ENCODE measurements at places on chromosomes 3 and 15. TPM values are rescaled to one million over a fixed set of nuclear protein-coding genes. Genes with fewer than 3 reads are reported as not detected.

DNA sequence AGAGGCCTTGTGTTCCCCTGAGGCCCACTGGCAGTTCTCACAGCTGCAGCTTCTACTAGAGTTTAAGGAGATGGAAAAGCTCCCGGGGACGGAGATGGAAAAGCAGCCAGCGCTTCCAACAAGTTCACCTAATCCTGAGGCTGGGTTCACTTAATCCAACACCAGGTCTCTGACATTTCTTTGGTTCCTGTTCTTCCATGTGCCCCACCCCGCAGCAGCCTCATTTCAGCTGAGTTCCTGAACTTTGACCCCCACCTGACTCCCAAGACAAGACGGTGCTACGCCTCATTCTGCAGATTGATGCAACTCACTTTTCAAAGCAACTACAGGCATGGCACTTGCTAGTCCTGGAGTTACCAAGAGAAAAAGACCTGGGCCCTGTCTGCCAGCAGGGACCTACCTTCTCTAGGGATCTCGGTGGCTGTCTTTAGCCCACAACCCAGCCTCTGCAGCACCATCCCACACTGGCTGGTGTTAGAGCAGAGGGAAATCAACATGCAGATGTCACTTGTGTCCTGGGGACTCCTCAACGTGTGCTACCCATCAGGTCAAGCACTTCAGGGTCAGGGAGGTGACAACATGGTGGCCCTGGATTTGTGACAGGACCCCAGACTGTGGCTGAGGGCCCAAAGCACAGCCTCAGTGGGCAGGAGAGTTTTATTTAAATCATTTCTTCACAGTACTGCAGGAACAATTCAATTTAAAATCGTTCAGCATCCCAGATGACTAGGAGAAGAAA is 406.1 kb downstream of the VPS13C start:
- no peak for DNase-seq

DNA sequence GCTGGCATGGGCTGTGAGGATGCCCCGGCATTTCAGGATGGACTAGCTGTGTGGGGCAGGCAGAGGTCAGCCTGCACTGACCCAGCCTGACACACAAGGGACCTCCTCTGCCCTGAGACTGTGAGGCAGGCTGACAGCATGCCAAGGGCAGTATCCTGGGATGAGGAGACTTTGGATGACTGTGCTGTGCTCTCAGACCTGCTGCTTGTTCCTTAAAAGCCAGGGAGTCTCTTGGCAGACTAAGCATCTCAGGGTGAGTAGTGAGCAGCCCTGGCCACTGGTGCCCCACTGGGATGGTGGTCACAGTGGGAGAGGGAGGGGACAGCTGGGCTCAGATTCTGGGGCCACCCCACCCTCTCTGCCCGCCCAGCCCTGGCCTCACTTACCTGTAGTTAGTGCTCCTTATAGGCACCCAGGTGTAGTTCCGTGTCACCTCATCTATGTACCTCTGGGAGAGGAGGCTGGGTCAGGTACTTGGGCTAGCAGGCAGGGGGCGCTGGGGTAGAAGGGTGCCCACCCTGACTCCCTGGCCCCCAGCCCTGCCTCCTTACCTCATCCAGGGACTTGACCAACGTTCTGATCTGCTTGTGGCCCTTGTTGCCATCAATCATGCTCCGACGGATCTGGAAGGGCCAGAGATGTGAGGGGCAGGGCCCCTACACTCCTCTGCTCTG is 16.1 kb upstream of the TMEM115 start:
- no peak for DNase-seq

Gene PLA2G4F
- not detected for total RNA-seq

GRCh38 chr3:183687705-183688104 is 9.9 kb upstream of the YEATS2 start:
- DNase-seq: no peak

Gene TMEM207
- not detected for total RNA-seq

Gene IQCH
- total RNA-seq: 2.6 TPM

DNA sequence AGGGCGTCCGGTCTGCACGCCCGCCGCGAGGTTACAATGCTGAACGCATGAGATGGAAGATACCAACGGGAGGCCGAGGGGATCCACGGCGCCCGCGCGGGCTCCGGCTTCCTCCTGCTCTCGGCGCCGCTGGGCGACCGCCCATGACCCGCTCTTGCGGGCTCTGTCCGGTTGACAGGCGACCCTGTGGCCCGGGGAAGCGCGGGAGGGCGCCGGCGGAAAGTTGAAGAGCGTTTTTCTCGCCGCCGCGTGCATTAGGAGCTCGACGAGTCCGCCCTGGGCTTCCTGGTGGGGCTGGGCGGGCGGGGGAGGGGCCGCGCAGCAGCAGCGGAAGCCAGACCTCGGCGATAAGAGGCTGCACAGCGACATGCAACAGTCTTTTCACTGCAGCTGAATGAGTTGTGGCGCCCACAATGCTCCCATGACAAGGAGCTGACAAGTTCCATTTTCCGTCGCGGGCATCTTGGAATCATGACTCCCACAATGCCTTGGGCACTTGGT is at the start of gene MBNL1:
Gene MBNL1 (plus strand): TSS at position 375 of the 501 bp plus-strand sequence. CDS start 31,265 bp downstream, outside the sequence.
- DNase-seq: peak; percentile 81

DNA sequence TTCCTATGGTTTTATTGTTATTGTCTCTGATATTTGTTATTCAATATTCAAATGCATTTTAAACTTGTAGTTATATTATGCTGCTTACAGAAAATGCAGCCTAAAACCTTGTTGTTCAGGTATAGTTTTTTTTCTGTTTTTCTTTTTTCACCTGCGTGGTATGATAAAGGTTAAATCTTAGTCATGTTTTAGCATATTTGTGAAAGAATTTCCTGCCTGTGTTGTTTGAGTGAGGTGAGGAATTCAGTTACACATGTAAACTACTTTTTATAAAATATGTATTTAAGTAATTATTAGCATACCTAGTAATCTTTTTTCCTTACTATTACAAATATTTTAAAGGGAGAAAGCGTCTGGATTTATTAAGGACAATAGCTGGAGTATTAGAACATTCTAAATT is 90.0 kb upstream of the NAALADL2 start:
- DNase-seq: no peak

GRCh38 chr3:195762611-195763010 is 41.8 kb downstream of the MUC20 start:
- no peak for DNase-seq

- DNase-seq: peak; percentile 73
Observed at GRCh38 chr3:56764904-56765547, 36.7 kb downstream of the ARHGEF3 start.

Data from fibroblast of villous mesenchyme (primary cell).